ENCODE measurements at places on chromosomes 3 and 15.

DNA sequence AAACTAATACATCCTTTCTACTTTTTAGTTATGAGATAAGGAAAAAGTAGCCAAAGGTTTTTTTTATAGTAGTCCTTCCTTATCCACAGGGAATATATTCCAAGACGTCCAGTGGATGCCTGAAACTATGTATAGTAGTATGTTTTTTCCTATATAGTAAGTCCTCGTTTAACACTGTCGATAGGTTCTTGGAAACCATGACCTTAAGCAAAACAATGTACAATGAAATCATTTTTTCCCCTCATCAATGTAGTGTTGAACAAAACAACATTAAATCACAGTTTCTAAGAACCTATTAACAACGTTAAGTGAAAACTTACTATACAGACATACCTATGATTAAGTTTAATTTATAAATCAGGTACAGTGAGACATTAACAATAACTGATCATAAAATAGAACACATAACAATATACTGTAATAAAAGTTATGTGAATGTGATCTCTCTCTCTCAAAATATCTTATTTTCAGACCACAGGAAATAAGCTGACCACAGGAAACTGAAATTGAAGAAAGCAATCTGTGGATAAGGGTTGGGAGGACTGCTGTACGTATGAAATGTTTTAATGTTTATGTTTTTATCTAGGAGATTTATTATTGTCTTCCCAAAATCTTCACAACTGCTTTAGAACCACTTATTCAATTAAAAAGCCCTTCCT lies 20.6 kb downstream of the COPS2 start:
- no peak for DNase-seq

GRCh38 chr3:72494626-72495025 lies 353.6 kb downstream of the SHQ1 start:
- DNase-seq: no peak

- DNase-seq: no peak
Observed at GRCh38 chr15:79956354-79956939, 14.5 kb downstream of the BCL2A1 start.

DNA sequence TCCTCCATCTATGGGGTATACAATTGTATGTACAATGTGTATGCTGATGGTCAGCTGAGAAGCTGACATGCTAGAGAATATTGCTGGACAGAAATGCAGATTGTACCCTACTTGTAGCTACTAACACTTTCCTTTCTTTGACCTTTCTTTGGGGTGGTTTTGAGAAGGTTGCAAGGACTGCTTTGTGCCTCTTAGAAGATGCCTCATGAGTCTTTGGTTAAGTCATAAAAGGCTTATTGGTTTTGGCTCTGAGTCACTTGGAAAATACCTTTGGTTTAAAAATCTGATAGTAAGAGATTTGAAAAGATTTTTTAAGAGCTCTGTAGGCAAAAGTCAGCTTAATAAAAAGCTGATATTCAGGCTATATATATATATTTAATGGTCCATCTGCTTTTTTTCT lies 71.5 kb downstream of the ZMAT3 start:
- DNase-seq: peak; percentile 2

DNA sequence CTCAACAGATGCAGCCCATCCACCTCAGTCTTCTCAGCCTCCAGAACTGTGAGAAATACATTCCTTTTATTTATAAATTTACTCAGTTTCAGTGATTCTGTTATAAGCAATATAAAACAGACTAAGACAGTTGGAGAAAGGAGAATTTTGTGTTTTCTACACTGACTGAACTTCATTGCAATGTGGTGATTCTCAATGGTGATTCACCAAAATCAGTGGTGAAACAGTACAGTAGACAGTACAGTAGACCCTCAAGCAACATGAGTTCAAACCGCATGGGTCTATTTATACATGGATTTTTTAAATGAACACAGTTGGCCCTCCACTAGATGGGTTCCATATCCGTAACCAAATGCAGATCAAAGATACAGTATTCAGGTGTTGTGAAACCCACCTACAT lies 403.1 kb upstream of the TGFBR2 start:
- no peak for DNase-seq

- DNase-seq: no peak
Observed at GRCh38 chr3:186418671-186419145, 56.7 kb upstream of the DGKG start.

DNA sequence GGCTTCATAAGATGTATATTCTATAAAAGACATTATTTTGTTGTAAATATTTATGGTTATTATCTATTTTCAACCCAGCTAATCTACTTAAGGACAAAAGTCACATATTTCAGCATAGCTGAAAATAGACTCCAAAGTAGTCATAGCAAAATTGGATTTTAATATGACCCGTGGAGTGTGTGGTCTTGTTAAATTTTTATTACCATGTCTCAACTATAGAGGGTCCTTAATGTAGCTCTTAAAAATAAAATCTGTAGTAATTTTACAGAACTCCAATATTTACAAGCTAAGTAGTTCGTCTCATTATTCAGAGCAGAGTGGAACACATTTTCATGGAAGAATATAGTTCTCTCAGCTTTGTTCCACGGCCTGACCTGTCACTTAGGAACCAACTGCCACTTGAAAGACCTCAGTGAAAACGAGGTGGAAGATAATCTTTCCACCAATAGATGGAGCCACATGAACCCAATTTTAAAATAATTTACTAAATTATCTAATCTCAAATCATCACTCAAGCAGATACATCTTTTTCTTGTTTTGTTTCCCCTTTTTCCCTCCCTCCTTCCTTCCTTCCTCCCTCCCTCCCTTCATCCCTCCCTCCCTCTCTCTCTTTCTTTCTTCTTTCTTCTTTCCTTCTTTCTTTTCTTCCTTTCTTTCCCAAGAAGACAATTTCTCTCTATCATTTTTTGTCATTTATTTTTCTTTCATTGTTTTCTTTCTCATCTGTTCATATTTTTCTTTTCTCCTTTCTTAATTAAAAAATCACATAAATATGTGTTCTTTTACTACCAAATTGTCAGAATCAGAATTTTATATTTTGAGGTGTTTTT lies 97.2 kb downstream of the CLDN1 start:
- no peak for DNase-seq

GRCh38 chr3:133525435-133525834 lies 48.1 kb upstream of the CDV3 start:
- DNase-seq: no peak

DNA sequence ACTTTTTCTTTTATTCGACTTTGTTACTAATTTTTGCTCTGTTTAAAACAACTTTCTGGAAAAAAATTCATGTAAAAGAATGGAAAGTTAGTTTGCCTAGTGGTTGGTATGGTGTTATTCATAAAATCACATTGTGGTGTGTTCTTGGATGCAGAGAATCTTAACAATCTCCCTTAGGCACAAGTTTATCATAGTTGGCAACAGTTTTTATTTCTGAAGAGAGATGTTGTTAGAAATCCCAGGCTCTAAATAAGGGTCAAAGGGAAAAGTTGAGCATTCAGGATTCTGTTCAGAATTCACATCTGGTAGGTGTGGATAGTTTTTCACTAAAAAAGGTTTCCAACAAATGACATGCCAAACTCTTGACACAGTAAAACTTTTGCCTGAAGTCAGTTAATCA lies 6.4 kb downstream of the DUT start:
- no peak for DNase-seq

DNA sequence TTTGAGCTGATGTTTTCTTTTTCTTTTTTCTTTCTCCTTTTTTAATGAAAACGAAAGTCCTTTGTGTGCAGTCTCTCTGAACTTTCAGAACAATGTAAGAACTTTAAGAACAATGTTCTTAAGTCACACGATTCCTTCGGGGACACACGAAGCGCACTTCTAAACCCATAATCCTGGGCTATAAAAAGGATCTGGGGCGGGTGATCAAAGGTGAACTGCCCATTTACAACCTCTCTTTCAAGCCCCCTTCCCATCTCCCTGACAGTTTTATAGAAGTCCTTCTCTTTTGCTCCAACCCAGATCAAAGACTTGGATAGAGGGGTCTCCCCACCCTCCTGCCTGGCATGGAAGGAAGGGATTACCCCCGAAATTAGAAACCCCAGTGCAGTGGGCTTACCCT lies 126.8 kb downstream of the BDH1 start:
- no peak for DNase-seq

- DNase-seq: no peak
Observed at GRCh38 chr15:96339619-96340347, 9.3 kb downstream of the NR2F2 start.

DNA sequence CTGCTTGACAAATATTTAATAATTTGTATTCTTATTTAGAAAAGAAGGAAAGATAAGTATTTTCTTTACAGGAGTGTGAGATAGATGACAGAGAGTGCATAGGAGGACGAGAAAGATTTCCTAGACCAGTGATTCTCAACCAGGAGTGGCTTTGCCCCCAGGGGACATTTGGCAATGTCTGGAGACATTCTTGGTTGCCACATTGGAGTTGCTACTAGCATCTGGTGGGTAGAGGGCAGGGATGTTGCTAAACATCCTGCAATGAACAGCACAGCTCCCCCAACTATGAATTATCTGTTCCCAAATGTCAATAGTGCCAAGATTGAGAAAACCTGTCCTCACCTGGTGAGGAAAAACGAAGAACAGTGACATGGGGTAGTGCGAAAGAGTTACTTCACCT lies 30.8 kb upstream of the MINAR1 start:
- DNase-seq: no peak

DNA sequence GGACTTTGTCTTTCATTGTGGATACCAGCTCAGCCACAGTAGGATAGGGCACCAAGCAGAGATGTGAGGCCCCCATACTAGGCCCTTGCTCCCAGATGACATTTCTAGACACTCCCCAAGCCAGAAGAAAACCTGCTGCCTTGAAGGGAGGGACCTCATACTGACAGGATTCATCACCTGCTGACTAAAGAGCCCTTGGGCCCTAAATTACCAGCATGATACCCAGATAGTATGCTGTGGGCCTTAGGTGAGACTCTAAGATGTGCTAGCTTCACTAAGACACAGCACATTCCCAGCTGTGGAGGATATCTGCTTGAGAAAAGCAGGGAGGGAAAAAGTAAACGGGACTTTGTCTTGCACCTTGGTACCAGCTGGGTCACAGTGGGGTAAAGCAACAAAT lies 324.0 kb downstream of the TBL1XR1 start:
- DNase-seq: no peak

DNA sequence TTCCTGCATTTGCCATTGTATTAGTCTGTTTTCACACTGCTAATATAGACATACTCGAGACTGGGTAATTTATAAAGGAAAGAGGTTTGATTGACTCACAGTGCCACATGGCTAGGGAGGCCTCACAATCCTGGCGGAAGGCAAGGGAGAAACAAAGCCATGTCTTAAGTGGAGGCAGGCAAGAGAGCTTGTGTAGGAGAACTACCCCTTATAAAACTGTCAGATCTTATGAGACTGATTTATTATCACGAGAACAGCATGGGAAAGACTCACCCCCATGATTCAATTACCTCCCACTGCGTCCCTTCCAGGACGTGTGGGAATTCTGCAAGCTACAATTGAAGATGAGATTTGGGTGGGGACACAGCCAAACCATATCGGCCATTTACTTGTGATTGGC lies 27.8 kb downstream of the YEATS2 start:
- no peak for DNase-seq

GRCh38 chr15:88125576-88125975 lies 131.0 kb downstream of the NTRK3 start:
- no peak for DNase-seq

DNA sequence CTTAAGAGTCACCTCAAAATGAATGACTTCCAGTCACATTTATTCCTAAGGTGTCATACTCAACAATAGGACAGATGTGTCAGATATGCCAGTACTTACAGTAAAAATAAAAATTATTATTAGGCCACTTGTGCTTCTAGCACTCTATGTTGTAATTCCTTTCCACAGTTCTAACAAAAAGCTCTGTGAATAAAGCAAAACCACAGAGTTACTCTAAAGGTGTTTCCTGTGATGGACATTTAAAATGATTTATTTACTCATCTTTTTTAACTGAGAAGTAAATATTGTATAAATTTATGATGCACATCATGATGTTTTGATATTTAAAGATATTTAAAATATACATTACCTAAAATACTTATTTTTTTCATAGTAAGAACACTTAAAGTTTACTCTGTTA lies 13.9 kb upstream of the GOLGA8B start:
- no peak for DNase-seq

- no peak for DNase-seq
Observed at GRCh38 chr3:37833302-37834186, 28.1 kb upstream of the CTDSPL start.

- DNase-seq: no peak
Observed at GRCh38 chr3:167733961-167734497, 663 bp downstream of the PDCD10 start.

DNA sequence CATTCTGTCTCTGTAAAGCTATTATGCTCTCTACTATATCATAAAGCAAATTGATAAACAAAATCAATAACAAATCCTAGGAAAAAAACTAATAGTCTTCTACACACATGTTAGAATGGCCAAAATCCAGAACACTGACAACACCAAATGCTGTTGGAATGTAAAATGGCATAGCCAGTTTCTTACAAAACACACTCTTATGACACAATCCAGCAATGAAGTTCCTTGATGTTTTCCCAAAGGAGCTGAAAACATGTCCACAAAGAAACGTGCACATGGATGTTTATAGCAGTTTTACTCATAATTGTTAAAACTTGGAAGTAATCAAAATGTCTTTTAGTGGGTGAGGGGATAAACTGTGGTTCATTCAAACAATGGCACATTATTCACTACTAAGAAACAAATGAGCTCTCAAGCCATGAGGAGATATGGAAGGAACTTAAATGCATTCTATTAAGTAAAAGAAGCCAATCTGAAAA lies 32.7 kb downstream of the CADM2 start:
- DNase-seq: no peak

GRCh38 chr15:70715840-70716485 lies 47.4 kb downstream of the UACA start:
- DNase-seq: no peak

DNA sequence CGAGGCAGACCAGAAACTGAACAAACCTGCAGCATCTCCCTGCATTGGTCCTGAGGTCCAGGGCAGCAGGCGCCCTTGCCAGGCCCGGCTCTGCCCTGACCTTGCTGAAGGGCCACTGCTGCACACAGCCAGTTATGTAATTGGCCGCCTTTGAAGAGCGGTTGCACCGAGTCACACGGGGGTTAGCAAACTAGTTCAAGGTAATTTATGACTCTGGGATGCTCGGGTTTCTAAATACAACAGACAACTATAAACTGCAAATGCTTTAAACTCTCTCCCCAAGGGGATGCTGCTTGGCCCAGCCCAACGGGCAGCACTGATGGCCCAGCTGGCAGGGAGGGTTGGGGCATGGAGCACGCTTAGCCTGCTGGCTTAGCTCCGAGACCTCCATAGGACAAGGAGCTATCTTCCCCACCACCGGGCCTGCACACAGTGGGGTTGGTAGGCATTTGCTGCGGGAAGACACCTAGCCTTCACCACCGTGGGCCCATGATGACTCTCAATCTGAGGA lies 60.3 kb upstream of the IQSEC1 start:
- no peak for DNase-seq

GRCh38 chr3:70488131-70488530 lies 175.7 kb upstream of the MDFIC2 start:
- no peak for DNase-seq

DNA sequence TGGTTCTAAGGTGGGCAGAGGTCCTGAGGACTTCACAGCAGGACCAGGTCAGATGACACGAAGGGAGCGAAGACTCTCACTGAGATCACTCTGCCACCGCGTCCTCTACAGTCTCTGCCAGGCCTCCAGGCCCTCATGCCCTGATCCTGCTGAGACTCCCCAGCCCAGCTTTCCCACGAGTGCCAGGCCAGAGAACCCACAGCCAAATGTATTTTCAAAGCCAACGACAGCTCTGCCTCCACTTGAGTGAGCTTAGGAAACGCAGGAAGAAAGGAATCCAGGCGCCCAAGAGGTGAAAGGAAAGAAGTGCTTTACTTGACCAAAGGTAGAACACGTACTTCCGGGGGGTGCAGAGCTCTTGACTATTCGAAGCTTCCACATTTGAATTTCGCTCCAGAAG lies 275.0 kb downstream of the XXYLT1 start:
- DNase-seq: no peak
